DMS 273 treated with DMSO at 0.1 percent for 48 hours (cell line): ENCODE measurements at places on chromosomes 12 and 14.

GRCh38 chr12:66716522-66716921 is 37.6 kb upstream of the GRIP1 start:
- DNase-seq, result no peak

GRCh38 chr12:26627335-26627734 is 205.7 kb downstream of the ITPR2 start:
- no peak for DNase-seq

DNA sequence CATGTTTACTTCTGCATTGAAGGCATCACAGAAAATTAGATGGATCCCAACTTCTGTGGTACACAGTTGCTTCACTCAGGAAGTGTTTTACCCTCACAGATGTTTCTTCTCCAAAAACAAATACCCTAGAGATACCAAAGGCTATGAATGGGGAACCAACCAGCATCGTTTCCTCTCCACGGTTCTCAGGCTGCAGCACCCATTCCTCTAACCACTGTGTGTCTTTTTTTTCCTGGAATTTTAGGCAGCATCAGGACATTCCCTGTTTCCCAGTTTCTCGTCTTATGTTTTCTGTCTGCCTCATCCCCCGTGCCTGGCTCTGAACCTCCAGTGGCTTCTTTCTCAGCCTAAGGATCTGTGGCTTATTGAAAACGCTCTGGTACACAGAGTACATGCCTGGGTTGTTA is 72.0 kb upstream of the TBX5 start:
- DNase-seq, result no peak

- no peak for DNase-seq
Observed at GRCh38 chr14:74658535-74659131, 46.6 kb upstream of the LTBP2 start.

GRCh38 chr12:69467366-69467765 is 2.8 kb upstream of the FRS2 start:
- DNase-seq, result no peak

GRCh38 chr12:54135621-54136350 is 53.0 kb downstream of the SMUG1 start:
- no peak for DNase-seq

DNA sequence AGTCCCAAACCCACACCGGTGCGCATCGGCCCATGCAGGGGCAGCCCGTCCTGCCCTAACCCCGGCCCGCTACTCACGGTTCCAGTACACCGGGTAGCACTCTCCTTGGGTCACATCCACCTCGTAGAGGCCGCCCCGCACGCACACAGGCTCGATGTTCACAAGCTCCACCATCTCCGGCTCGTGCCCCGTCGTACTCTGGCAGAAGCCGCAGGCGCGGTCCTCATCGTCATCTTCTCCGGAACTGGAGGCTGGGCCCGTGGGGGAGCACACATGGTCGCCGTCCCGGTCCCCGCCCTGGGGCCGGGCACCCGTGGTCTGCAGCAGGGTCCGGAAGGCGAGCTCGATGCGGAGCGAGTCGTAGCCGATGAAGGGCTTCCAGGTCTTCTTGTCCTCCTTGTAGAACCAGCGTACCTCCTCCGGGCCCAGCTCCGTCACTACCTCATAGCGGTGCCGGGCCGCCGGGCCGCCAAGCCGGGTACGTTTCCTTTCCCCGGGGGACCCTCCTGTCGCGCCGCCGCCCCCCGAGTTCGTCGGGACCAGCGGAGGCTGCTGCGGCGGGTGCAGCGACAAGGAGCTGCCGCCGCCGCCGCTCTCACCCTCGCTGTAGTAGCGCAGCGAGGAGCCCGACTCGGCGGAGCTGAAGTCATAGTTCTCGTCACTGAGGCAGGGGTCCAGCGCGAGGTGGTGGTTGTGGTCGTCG is 788 bp downstream of the DDHD1 start:
- DNase-seq, result no peak

- DNase-seq, result no peak
Observed at GRCh38 chr12:65123435-65124063, 2.4 kb upstream of the WIF1 start.

- no peak for DNase-seq
Observed at GRCh38 chr12:22477166-22477893, 67.0 kb downstream of the C2CD5 start.

- no peak for DNase-seq
Observed at GRCh38 chr14:43503508-43503907, 1003.6 kb downstream of the FSCB start.

- DNase-seq, result no peak
Observed at GRCh38 chr12:97639702-97640101, 177.1 kb downstream of the RMST start.

DNA sequence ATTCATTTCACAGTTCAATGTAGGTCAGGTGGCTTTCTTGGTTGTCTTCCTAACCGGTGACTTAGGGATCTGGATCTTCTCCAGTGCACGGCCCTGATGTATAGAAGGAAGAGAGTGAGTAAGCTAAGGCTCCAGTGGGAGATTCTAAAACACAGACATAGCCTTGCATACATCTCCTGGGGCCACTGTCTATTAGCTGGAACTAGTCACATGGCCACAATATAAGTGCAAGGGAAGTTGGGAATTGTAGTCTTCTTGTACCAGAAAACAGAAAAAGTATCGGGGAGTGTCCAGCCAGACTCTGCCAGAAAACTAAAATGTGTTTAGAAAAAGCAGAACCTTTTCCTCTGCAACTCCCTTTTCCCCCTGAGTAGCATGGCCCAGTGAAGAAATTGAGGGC is 531.6 kb downstream of the VRK1 start:
- no peak for DNase-seq

- no peak for DNase-seq
Observed at GRCh38 chr12:55925870-55926737, 1.6 kb downstream of the PYM1 start.

- DNase-seq, result no peak
Observed at GRCh38 chr12:119128527-119128926, 50.2 kb upstream of the HSPB8 start.

GRCh38 chr12:49955899-49956662 is 5.5 kb downstream of the AQP2 start:
- no peak for DNase-seq

DNA sequence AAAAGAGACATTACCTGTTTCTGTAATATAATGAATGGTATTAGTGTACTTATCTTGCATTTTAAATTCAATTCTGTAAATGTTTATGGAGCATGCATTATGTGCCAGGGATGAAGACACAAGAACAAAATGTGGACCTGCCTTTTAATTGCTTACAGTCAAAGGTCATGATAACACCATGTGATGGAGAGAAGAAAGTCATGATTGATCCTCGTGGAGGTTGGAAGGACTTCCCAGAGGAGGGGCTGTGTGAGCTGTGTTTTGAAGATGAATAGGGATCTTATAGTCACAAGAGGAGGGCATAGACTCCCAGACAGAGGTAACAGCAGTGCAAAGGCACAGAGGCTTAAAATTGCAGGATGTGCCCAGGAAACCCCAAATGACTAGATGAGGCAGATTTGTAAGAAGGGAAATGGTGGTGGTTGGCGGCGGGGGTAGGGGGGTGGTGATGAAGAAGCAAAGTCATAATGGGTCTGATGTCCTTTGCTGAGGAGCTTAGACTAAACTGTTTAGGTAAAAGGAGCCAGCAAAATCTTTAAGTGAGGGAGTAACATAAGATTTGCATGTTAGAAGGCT is 151.5 kb downstream of the PRKCH start:
- no peak for DNase-seq

DNA sequence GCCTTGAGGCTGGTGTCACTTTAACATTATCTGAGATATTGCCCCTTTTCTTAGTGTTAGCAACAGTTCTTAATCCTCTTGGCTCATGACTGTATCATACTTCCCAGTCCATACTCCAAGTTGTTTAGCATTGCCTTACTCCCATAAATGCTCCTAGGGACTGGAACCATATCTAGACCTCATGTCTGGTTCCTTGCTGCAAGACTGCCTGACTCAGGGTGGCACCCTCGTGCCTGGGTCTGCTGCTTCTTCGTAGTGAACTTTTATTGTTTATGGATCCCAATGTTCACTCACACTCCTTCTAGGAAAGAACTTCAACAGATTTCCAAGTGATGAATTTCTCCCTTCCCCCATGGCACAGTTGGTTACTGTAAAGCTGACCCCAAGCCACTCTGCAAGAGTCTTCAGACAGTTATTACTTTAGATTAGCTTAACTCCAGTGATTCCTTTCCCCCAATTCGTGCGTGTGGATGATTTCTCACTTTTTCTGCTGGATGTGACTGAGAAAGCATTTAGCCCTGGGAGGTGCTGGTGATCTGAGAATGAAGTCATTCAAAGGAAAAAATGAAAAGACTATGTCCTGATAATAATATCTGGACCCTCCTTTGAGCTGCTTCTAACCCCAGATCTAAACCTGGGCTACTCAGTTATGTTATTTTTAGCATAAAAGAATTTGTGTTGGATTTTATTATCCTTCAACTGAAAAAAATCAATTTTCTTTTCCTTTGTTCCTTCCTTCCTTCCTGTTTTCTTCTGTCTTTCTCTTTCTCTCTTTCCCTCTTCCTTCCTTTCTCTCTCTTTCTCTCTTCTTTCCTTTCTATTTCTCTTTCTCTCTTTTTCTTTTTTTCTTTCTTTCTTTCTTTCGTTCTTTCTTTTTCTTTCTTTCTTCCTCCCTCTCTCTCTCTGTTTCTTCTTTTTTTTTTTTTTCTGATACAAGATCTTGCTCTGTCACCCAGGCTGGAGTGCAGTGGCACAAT is 47.5 kb upstream of the PPP1R12A start:
- no peak for DNase-seq

GRCh38 chr12:114779186-114779585 is 95.2 kb upstream of the TBX3 start:
- no peak for DNase-seq

GRCh38 chr12:19529951-19530636 is 90.8 kb downstream of the AEBP2 start:
- DNase-seq, result no peak

DNA sequence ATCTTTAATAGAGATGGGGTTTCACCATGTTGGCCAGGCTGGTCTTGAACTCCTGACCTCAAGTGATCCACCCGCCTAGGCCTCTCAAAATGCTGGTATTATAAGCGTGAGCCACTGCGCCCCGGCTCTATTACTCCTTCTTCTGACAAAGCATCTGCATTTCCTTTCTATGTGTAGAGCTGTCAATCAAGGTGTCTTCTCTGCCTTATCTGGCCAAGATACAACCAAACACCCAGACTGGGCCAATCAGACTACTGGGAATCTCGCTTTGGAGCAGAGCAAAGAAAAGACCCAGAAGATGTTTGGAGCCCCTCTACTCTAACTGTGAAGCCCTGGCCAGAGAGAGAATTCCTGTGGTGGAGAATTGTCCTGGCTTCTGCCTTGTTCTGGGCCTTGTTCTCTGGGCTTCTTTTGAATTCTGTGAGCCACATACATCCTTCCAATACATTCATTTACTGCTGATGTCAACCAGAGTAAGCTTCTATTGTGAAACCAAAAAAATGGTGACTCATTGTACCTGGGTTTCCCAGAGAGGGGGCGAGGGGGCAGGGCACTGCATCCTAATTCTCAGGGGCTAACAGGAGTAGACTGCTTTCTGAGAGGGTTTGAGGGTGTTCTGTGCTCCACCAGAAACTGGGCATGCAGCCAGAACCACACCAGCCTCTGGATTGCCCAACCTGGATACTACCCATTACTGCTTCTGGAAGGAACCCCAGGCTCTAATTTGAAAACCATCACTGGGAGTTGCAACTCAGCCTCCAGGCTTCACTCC is 18.8 kb upstream of the FLVCR2 start:
- DNase-seq, result no peak

DNA sequence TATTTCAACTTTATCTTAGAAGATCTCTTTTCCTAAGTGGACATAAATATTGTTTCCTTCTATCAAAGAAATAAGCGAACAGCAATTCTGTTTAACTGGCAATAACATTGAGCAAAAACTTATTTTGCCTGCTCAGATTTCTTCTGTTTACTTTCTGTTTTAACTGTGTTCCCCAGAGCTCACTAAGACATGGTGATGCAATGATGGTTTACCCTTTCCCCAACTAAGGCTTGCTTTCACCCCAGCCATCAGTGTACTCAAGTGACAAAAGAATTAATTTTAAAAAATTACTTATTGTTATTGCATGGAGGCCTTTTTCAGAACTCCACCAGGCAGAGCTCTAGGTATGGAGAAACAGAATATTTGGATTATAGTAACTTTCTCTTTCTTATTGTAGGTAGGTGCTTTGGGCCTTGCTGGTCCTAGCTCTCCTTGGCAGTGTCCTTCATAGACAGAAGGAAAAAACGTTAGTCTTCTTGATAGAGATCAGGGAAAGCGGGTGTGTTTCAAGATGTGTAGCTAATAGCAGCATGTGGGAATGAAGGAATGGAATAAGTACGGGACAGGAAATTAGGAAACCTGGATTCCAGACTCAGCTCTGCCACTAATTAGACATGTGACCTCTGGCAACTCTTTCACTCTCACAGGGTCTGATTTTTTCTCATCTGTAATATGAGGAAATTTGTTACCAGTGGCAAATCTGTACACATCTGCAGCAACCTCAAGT is 14.6 kb upstream of the DDHD1 start:
- no peak for DNase-seq

GRCh38 chr12:21776175-21776574 is 1.7 kb upstream of the KCNJ8 start:
- no peak for DNase-seq

DNA sequence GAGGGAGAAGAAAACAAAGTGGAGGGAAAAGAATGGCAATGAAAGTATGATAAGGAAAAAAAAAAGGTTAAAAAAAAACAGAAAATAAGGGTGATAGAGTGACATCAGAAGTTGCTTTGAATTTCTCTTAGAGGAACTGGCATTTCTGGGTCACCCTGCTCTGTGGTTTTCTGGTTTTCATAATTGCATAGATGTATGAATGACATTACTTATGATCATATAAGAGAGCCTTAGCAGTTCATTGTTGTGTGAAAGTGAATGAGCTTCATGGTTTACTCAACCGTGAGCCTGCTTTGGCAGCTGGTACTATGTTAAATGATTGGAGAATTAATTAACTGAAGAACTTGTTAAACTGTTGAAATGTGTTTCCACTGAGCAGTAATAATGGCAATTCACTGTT is 336.4 kb upstream of the FBXO33 start:
- no peak for DNase-seq

GRCh38 chr12:116879509-116880212 is 1.6 kb downstream of the HRK start:
- no peak for DNase-seq

DNA sequence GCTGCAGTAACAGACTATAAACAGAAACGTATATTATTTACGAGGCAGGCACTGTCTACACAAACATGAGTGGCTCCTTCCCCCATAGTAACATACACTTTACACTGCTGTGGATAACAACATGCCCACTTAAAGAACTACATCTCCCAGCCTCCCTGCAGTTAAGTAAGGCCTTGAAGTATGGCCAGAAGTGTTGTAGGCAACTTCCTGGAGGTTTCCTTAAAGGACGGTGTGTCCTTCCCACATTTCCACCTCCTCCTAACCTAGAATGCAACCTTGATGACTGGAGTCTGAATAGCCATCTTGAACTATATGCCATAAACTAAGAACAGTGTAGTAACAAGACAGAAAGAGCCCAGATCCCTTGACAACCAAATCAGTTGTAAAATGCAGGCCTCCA is 20.3 kb downstream of the MED13L start:
- peak; percentile 18 for DNase-seq

- DNase-seq, result no peak
Observed at GRCh38 chr12:14901228-14901562, 15.5 kb upstream of the MGP start.

- peak; percentile 33 for DNase-seq
Observed at GRCh38 chr12:120356567-120357030, 12.4 kb downstream of the MSI1 start.

- no peak for DNase-seq
Observed at GRCh38 chr12:82730953-82731459, 44.3 kb downstream of the TMTC2 start.
